Left cardiac atrium (tissue), 4 donors: ENCODE measurements at places on chromosomes 12 and 14. TPM values are rescaled to one million over a fixed set of nuclear protein-coding genes. Genes with fewer than 3 reads are reported as not detected.

The TFCP2 gene
- total RNA-seq, result 20.5 TPM

The ZNF385A gene
- total RNA-seq, result 20.4 TPM

The FAM181A gene
- not detected for total RNA-seq

The TPPP2 gene
- total RNA-seq, result 1.6 TPM

The NPFF gene
- not detected for total RNA-seq

The TAS2R42 gene
- not detected for total RNA-seq

The TAS2R43 gene
- not detected for total RNA-seq

The FSCB gene
- not detected for total RNA-seq

The TMEM229B gene
- total RNA-seq, result 1.5 TPM

The HOXC4 gene
- 0.16 TPM for total RNA-seq

The LRRC9 gene
- total RNA-seq, result 0.38 TPM

The KIF26A gene
- total RNA-seq, result 7.6 TPM
